ENCODE measurements at places on chromosomes 16 and 17. TPM values are rescaled to one million over a fixed set of nuclear protein-coding genes. Genes with fewer than 3 reads are reported as not detected.

GRCh38 chr17:77033892-77034404 lies 106.8 kb upstream of the SEC14L1 start:
- DNase-seq = no peak

GRCh38 chr16:12314653-12315185 lies 338.2 kb downstream of the SNX29 start:
- DNase-seq = no peak

- DNase-seq = no peak
Measured at GRCh38 chr17:1621273-1621954, 7.2 kb downstream of the SLC43A2 start.

GRCh38 chr17:61159221-61159814 lies 240.3 kb upstream of the TBX2 start:
- no peak for DNase-seq

GRCh38 chr16:3038896-3039295 lies 2.2 kb upstream of the BICDL2 start:
- no peak for DNase-seq

- no peak for DNase-seq
Measured at GRCh38 chr17:49616601-49617131, 41.0 kb downstream of the NXPH3 start.

DNA sequence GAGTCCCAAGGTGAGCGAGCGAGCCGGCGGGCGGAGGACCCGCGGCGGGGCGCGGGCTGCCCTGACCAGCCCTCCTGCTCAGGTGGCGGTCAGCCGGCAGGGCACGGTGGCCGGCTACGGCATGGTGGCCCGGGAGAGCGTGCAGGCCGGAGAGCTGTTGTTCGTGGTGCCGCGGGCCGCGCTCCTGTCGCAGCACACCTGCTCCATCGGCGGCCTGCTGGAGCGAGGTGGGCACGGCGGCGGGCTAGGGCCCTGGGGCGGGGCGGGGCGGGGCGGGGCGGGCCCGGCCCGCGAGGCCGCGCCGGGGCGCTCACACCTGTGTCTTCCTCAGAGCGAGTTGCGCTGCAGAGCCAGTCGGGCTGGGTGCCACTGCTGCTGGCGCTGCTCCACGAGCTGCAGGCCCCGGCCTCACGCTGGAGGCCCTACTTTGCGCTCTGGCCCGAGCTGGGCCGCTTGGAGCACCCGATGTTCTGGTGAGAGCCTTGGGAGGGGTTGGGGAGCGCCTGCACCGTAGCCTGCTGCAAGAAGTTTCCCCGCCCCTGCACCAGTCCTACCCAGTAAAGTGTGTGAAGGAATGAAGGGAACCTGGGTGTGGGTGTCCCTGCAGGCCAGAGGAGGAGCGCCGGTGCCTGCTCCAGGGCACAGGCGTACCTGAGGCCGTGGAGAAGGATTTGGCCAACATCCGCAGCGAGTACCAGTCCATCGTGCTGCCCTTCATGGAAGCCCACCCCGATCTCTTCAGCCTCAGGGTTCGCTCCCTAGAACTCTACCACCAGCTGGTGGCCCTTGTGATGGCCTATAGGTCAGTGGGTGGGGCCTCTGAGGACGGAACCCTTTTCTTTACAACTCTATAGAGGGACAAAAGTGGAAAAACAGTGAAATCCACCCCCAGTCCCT lies 802 bp downstream of the SETD6 start:
- peak; percentile 80 for DNase-seq

Gene OTOP3
- not detected for total RNA-seq

DNA sequence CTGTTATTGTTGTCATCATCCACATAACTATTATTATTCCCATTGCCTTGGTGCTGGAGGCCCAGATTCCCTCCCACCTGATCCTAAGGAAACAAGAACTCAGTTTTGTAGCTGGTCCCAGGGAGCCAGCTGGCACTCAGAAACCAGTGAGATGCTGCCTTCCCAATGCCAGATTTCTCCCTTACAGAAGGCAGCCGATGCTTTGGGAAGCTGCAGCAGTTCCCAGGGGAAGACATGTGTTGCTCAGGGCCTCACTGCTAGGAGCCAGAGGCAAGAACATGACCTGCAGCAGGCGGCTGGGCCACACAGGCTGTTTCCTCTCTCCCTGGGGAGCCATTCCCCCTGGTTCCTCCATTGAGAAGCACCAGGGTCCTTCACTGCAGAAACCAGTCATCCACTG lies 59.9 kb upstream of the GRIN2A start:
- DNase-seq = no peak

Gene MARCHF10
- not detected for total RNA-seq

Gene ZNF750
- not detected for total RNA-seq

Gene SDR42E2
- total RNA-seq = not detected

GRCh38 chr17:57732062-57732461 lies 13.0 kb downstream of the CCDC182 start:
- no peak for DNase-seq

DNA sequence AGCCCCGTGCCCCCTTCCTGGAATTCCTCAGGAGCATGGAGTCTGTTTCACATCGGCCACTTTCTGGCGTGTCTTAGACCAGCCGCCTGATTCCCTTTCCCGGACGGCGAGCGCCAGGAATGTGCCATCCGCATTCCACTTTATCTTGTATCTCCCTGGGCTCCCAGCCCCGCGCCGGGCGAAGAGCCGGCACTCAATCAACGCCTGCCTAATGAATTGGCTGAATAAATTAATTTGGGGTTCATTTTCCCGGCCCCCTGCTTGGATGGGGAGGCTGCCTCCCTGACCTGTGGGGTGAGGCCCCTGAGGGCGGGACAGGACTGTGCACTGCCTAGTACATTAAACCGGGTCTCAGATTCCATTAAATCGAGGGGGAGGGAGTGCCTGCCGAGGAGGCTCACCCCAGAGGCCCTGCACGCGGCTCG lies 282.3 kb upstream of the TNRC6C start:
- peak; percentile 64 for DNase-seq

GRCh38 chr16:19677402-19677801 lies 40.6 kb downstream of the KNOP1 start:
- no peak for DNase-seq

GRCh38 chr16:80263848-80264694 lies 276.7 kb upstream of the DYNLRB2 start:
- DNase-seq = no peak

Gene CIAO2B
- total RNA-seq = 55.9 TPM

Gene CA5A
- not detected for total RNA-seq

- DNase-seq = no peak
Measured at GRCh38 chr17:29177871-29178749, 2.1 kb downstream of the MYO18A start.

Gene MEOX1
- 0.07 TPM for total RNA-seq

Gene FA2H
- not detected for total RNA-seq

Gene KLHDC4
- 19.8 TPM for total RNA-seq

Gene EFNB3
- total RNA-seq = 4.1 TPM

GRCh38 chr16:56212144-56212543 lies 20.9 kb downstream of the GNAO1 start:
- no peak for DNase-seq

Gene IRX3
- 0.47 TPM for total RNA-seq

DNA sequence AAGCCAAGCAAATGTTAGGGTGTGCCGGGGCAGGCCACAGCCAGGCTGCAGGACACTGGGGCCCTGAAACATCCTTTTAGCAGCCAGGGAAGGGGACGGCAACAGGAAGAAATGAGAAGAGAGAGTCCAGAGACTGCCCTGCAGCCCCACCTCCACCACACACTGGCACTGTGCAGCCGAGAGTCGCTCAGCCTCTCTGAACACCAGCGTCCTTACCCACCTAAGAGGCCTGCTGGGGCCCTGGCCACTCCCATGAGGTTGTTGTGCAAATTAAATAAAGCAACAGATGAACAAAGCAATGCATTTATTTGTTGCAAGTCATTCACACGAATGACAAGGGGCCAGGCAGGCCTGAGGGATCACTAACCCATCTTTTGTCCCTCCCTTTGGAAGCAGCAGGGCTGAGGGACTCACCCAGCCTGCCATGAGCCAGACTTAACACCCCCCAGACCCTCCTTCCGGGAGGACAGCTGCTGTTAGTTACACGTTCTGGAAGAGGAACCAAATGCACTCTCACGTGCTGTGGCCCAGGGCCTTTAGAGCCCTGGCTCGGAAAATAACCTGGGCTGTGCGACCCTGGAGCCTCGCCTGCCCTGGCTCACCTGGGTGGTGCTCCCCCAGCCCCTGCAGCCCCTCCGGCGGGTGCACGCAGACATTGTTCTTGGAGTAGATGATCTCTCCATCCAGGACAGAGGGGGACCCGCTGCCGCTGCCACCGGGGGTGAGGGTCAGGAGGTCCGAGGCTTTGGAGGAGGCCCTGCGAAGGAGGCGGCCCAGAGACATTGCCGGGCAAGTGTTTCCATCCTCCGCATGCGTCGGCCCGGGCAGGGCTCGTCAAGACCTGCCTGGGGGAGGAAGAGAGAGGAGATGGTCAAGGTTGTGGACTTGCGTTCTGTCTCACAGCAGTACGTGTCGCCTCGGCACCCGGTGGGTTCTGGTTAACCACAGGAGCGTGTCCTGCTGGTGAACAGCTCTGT lies 22.6 kb downstream of the TBC1D16 start:
- DNase-seq = no peak

GRCh38 chr17:17242246-17242645 lies 5.3 kb upstream of the FLCN start:
- peak; percentile 77 for DNase-seq

Gene CRYBA1
- not detected for total RNA-seq

Gene SOCS7
- total RNA-seq = 17.9 TPM

GRCh38 chr17:35807371-35808144 lies 1.7 kb upstream of the TAF15 start:
- no peak for DNase-seq

DNA sequence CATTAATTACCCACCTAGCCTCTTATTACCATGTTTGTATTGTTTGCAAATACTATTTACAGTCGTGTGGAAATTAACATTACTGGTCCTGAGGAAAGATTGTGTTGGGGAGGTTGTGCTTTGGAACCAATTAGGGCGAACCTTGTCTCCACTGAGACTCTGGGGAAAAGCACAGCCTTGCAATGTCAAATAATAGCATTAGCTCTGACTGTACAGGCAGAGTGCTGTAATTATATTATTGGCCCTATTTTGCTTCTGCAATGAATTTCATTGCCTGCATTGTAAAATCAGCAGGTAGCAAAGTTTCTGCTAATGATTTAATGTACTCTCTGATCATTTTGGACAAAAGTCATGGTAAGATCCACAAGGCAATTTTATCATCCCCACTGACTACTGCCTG lies 97.0 kb downstream of the WWOX start:
- no peak for DNase-seq

Gene IL4R
- total RNA-seq = 30.1 TPM

- DNase-seq = no peak
Measured at GRCh38 chr17:48723423-48724250, 652 bp downstream of the PRAC2 start.

GRCh38 chr16:80954985-80955384 lies 51.7 kb downstream of the CMC2 start:
- no peak for DNase-seq

Gene ITPRIPL2
- total RNA-seq = 65.0 TPM

GRCh38 chr17:20234276-20234675 lies 225.1 kb downstream of the SPECC1 start:
- no peak for DNase-seq

GRCh38 chr17:41284043-41284442 lies 8.5 kb downstream of the KRTAP9-7 start:
- DNase-seq = no peak

Gene EVPL
- total RNA-seq = not detected

- no peak for DNase-seq
Measured at GRCh38 chr17:7019839-7020519, 2.9 kb upstream of the BCL6B start.

DNA sequence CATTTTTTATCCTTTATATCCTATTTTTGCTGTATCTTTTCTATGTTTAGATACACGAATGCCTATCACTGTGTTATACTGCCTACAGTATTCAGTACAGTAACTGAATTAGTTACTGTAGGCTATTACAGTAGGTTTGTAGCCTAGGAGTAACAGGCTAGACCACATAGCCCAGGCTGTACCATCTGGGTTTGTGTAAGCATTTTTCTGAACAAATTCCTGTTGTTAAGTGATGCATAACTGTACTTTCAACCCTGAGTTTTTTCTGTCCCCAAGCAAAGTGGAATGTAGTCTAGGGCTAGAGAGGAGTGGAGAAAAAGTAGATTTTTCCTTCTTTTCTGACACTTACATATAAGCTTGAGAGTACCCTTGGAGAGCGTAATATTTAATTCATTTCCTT lies 282.1 kb downstream of the HS3ST3B1 start:
- DNase-seq = no peak

DNA sequence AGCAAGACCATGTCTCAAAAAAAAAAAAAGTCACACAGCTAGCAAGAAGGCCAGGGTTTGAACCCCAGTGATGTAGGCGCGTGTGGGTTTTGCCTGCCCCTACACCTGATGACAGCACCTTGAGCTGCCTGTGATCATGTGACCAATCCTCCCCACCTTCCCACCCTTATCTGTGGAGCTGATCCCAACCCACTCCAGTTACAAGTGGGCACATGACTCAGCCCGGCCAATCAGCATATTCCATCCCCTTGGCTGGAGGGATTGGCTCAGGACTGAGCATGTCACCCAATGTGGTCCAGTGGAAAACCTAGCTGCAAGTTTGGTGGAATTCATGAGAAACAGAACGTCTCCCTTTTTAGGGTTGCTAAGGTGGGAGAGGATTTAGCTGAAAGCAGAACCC lies 6.6 kb downstream of the TMEM114 start:
- no peak for DNase-seq

Gene TMEM106A
- total RNA-seq = 16.4 TPM

- DNase-seq = no peak
Measured at GRCh38 chr16:56838622-56839337, 26.2 kb upstream of the SLC12A3 start.

GRCh38 chr16:27721531-27722181 lies 171.7 kb downstream of the KATNIP start:
- peak; percentile 20 for DNase-seq

GRCh38 chr16:15031586-15031985 lies 24.3 kb downstream of the NTAN1 start:
- no peak for DNase-seq
